ENCODE measurements at places on chromosomes 2 and 18.

DNA sequence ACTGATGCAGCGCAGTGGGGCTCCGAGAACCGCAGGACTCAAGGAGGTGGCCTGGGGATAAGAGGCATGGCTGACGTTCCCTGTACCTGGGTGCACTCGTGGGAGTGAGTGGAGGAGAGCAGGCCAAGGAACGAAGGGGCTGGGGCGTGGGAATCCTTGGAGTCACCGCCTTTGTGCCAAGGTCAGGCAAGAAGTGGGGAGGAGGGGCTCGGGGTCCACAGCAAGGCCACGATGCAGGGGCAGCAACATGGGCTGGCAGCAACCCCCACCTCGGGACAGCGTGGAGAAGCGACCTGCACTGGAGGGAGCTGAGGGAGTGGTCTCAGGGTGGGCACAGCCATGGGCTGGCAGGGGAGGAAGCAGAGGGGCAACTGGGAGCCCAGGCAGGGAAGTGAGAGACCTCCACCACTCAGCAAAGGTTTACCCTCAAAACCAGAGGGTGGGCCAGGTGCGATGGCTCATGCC is 18.6 kb downstream of the ARID5A start:
- DNase-seq: no peak

- DNase-seq: no peak
Observed at GRCh38 chr2:236843161-236843968, 242.3 kb upstream of the COPS8 start.

DNA sequence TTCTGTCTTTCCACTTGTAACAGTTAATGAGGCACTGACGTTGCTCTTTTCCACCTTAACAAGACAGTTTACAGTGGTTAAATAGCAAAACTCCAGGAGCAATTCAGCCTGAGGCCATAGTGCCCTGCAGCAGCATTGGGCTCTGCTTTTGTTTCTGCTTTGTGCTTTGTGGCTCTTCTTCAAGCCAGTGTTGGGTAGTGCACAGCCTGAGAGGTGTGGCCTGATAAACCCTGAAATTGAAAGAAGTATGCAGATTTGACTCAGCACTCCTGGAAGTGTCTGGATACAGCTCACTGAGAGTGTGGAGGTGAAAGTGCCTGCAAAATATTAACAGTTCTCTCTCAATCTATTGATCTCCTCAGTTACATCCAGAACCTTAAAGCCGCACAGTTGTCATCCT is 63.0 kb downstream of the STK25 start:
- no peak for DNase-seq

DNA sequence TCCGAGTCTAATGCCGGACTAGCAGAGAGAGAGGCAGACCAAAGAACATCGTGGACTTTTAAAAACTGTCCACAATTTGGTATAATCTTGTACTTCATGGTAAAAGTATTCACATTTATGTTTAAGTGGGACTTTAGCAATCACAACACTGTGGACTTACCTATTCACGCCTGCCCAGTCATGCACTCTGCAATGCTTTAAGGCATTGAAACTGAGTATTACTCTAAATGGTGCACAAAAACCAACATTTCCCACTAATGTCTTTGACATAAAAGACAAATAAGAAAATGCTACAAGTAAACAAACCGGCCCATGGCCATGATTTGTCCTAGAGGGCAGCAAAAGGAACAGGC is 91.3 kb downstream of the ACVR1 start:
- no peak for DNase-seq

DNA sequence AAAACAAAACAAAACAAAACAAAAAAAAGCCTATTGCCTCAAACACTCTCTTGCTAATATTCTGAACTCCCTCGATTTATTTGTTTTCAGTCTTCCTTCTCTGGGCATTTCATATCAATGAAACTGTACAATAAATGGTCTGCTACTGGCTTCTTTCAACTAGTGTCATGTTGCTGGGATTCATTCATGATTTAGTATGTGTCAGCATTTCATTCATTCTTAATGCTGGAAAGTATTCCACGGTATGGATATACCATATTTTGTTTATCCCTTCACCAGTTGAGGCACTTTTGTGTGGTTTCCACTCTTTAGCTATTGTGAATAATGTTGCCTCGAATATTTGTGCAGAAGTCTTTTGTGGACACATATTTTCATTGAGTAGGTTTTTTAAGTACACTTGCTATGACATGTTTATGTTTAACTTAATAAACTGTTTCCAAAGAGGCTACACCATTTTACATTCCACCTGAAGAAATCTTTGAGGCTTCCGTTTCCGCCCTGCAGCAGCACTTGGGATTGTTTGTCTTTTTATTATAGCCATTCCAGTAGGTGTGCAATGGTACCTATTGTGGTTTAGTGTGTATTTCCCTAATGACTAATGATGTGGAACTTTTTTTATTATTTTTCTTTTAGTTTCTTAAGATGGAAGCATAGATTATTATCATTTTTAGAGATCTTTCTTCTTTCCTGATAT is 543.6 kb upstream of the SOX11 start:
- no peak for DNase-seq

GRCh38 chr2:238852206-238852869 is 4.5 kb downstream of the TWIST2 start:
- DNase-seq: no peak

- DNase-seq: no peak
Observed at GRCh38 chr2:97713296-97714083, at the start of gene ZAP70. ZAP70 (plus strand) TSS chr2:97713576; CDS start chr2:97724037, 10,461 bp downstream.

- DNase-seq: no peak
Observed at GRCh38 chr2:196959281-196959680, 32.8 kb upstream of the PGAP1 start.

DNA sequence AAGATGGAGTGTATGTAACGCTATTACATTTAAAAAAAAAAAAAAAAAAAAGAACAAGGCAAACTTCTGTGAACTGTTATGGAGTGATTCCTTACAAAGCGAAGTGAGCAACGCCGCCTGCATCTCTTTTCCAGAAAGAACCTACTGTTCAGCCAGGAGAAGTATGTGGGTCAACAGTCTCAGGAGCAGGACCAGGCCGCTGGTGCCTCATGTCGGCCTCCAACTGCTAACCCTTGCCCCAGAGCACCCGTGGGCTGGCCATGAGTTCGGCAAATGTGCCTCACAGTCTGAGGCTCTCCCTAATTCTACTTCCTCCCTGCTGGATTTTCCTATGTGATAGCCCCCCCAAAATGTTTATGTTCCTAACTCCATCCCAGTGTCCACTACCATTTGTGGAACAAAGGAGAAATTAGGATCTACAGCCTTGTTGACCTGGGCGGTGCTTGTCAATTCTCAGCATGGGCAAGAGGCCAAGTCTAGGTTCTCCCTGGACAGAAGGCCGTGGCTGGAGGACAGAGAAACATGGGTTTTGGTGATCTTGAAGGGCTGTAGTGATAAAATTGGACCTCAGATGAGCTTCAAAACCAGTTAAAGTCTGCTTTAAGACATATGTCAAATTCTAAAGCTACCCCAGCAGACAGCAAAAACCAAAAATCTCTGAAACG is 15.9 kb downstream of the FAM168B start:
- DNase-seq: no peak

DNA sequence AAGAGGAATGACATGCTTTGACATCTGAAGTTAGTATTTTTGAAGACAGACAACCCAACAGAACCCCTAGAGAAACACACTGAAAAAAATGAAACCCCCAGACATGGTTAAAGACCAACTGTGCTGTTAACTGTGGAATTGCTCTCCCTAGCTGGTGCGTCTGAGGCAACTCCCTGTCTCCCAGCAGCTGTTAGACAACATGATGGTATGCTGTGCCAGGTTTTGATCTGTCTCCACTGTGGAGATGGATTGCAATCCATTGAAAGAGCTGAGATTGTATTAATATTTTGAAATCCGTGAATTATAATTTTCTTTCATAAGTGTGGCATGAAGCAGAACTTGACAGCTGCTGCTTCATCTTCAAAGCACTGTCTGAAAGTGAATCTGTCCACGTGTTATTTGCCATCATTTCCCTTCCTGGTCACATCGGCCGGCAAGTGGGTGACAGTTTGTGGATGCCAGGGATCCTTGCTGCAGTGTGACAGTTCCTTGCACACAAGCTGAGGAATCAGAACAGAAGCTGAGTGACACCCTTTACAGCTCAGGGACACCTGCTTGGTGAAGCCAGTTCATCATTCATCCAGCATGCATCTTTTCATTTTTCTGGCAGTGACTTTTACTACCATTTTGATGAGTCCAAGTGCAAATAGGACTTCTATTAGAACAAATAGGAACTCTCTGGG is 58.2 kb upstream of the ACSL3 start:
- no peak for DNase-seq

DNA sequence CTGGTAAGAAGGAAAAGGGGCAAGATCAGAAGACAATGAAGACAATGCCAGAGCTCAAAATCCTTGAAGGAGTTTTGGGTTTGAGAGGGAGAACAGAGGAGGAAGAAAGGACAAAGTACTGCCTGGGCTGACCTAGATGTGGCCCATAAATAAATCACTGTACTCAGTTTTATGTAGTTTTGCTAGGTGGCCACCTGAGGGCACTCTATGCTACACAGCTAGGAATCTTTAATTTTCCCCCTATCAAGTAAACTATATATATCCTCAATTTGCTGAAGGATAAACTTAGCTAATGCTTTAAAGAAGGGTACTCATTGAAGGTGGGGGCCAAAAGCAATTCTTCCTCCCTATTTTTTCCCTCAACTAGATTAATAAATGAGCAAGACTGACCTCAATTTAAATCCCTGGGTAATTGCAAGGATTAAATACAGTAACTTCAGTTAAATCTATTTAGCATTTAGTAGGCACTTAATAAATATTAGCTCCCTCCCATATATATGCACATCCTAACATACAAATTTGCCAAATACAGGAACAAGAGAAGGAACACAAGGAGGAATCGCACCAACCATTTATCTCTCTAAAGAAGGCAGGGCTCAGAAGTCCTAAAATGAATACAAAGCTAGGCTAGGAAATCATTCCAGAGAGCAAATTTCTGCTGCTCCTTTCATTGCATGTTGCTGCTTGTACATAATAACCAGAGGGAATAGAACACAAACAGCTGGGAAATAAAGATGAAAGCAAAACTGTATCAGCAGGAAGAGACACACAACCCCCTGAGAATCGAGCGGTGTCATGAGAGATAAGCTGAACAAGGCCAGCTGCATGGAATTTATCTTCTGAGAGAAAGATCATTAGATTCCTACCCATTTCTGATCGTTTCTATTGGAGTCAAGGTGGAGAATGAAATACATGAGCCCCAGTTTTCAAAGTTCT is 540.1 kb downstream of the NRXN1 start:
- DNase-seq: no peak

DNA sequence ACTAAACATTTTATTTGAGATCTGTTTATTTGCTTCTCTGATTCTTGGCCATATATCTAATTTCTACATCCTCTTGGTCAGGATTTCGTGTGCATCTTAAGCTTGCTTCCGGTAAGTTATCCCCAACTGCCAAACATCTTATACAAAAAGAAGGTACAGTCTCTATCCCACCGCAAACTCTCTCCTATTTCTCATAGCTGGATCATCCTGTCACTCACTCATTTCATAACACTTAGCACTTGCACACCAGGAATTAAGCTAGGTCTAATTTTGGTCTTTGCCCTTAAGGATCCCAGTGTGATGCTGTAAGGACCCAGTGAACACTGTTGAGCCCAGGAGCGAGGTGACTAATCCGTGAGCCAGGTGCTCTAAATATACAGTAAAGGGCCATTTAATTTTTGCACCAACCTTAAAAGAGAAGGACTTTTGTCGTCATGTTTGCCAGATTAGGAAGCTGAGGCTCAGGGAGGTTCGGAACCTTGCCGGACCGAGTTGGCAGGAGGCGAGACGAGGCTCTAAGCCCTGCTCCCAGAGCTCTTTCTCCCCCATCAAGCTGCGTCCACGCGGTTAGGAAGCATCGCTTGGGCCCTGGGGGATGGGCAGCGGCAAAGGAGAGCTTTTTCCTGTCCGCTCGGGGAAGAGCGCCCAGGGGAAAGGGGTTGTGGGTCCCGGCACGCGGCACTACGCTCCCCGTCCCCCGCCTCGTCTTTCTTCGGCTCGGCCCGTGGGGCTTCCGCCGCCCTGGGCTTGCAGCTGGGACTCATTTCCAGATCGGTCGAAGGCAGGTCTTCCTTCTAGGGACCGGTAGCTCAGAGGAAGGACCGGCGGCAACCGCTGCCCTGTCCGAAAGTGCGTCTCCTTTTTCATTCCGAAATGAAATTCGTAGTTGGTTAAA is 4.1 kb upstream of the ITPRIPL1 start:
- no peak for DNase-seq

DNA sequence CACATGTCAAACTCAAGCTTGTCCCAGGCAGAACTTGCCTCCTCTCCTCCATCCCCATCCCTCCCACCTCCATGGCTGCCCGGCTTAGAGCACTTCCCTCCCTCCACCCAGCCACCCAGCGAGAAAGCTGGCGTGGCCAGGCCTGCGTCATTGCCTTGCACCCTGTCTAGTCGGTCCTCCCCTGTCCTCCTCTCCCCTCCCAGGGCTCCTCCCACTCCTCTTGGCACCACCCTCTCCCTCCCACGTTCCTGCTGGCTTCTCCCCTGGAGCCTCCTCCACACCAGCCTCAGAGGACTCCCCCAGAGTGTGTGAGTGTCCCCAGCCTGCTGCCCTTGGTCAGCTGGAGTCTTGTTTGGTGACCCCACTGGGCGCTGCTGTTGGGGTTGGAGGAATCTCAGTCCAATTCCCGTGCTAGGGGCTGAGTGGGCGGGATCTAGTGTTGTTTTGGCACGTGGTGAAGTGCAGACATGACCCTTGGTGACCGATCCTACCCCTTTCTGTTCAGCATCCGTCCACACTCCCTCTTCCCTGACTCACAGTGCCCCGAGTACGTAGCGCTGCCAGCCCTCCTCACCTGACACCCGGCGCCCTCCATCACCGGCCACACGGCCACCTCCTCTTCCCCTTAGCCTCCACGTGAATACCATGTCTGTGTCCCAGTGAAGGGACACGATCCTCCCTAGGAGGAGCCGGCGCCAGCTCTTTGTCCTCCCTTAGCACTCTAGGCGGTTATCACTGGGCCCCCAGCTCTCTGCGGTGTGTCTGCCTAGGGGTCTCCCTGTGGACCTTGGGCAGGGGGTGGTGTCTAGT is 41.4 kb downstream of the ATP6V1C2 start:
- DNase-seq: no peak

DNA sequence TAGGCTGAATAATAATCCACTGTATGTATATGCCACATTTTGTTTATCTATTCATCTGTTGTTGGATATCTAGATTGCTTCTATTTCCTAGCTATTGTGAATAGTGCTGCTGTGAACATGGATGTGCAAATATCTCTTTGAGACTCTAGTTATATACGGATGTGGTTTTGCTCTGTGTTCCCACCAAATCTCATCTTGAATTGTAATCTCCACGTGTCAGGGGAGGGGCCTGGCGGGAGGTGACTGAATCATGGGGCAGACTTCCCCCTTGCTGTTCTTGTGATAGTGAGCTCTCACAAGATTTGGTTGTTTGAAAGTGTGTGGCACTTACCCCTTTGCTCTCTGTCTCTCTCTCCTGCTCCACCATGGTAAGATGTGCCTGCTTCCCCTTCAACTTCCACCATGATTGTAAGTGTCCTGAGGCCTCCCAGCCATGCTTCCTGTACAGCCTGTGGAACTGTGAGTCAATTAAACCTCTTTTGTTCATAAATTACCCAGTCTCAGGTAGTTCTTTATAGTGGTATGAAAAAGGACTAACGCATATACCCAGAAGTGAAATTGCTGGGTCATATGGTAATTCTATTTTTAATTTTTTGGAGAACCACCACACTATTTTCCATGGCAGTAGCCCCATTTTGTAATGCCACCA is 86.1 kb upstream of the UPP2 start:
- no peak for DNase-seq

Data from GM12891 (cell line).